ENCODE measurements at places on chromosomes 12 and 14.

DNA sequence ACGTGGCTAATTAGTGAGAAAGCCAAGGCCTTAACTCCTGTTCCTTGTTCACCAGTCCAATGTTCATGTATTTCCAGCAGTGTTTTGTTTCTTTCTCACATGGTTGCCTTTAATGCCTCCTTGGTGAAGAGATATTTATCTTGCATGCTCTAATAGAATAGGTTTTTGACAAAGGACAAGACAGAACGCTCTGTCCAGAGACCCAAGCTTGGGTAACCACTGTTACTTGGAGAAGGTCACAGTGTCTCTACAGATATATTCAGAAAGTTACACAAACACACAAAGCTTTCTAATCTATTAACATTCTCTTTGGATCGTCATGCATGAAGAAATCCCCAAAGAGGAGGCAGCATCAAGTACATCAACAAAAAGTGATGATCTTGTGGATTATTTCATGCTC lies 33.1 kb downstream of the RERG start:
- DNase-seq, result no peak

DNA sequence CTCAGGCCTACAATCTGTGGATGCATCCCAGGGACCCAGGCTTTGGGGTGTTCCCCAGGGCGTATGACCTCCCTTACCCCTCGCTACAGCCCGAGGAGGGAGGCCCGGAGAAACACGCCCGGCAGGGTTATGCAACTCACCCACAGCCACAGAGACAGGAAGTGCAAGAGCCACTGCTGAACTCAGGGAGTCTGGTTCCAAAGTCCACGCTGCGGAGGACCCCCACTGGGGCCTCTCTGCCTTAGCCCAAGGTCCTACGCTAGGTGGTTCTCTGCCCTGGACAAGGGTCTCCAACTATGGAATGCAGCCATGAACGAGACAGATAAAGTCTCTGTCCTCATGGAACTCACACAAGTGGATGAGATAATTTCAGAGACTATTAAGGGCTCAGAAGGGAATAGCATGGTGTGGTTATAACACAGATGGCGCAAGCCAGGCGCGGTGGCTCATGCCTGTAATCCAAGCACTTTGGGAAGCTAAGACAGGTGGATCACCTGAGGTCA lies 11.3 kb downstream of the SCARB1 start:
- no peak for DNase-seq

- no peak for DNase-seq
Measured at GRCh38 chr12:122732170-122732569, 1.5 kb upstream of the HCAR1 start.

DNA sequence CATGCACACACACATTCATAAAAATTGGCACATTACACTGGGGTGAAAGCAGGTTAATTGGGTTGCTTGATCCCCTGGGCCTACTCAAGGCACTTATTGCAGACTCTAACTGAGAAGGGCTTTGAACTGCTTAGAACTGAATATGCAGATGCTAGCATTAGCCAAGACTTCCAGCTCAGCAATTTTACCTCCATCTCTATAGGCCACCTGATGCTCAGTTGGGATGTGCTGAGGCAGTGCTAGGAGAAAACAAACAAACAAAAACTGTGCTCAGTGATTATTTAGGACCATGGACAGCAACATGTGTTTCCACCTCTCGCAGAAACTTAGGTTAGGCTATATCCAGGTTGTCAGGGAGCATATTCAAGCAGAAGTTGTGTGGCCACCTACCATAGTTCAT lies 124.8 kb upstream of the WSCD2 start:
- no peak for DNase-seq

- DNase-seq, result no peak
Measured at GRCh38 chr14:104356738-104357688, 218.6 kb downstream of the KIF26A start.

- DNase-seq, result no peak
Measured at GRCh38 chr12:75660107-75660530, 148.7 kb upstream of the KRR1 start.

- no peak for DNase-seq
Measured at GRCh38 chr14:29925736-29926135, 1.9 kb downstream of the PRKD1 start.

DNA sequence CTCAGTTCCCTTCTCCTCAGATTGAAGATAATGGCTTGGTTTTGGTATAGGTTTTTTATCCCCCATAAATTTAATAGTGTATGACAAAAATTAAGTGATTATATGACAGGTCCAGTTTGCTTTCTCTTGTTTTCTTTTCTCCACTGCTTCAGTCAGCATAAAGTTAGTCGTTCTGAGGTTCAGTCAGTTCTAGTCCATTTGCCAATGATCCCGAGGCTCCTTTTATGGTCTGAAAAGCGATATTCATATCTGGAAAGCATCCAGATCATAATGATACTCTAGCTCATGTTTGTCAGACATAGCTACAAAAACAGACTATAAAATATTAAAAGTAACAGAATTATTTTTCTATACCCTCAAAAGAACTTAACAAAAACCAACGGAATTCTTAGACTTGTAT lies 67.1 kb upstream of the SLC38A4 start:
- DNase-seq, result no peak

DNA sequence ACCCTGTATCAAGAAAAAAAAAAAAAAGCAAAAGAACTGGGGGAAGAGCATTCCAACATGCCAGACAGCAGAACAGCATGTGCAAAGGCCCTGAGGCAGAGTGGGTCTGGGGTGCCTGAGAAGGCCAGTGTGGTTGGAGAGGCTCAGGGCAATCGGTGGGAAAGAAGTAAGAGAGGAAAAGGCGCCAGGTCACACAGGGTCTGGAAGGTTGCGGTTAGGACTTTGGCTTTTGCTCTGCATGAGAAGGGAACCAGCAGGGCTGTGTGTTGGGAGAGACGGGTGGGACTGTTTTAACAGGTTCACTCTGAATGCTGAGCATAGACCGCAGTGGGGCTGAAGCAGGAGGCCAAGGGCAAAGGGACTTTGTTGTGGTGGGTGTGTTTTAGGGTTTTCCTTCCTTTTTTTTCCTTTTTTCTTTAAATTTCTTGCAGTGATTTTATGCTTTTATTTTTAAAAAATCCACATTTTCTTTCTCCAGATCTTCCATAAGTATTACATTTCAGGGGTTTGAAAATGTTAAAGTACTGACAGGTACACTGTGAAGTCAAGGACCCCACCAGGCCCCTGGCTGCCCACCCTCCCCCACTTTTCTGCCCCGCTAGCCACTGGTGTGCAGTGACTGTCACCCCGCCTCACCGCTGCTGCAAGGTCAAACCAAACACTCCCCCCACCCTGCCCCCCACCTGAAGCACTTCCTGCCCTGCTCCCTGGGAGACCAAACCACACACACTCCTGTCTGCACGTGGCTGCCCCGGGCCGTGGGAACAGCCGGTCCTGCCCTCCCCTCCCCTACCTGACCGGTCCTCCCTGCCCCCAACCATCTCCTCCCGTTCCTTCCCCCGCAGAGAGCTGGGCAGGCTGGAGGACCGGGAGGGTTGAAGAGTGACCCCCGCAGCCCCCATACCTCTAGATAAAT lies 30.0 kb downstream of the DTX1 start:
- no peak for DNase-seq

DNA sequence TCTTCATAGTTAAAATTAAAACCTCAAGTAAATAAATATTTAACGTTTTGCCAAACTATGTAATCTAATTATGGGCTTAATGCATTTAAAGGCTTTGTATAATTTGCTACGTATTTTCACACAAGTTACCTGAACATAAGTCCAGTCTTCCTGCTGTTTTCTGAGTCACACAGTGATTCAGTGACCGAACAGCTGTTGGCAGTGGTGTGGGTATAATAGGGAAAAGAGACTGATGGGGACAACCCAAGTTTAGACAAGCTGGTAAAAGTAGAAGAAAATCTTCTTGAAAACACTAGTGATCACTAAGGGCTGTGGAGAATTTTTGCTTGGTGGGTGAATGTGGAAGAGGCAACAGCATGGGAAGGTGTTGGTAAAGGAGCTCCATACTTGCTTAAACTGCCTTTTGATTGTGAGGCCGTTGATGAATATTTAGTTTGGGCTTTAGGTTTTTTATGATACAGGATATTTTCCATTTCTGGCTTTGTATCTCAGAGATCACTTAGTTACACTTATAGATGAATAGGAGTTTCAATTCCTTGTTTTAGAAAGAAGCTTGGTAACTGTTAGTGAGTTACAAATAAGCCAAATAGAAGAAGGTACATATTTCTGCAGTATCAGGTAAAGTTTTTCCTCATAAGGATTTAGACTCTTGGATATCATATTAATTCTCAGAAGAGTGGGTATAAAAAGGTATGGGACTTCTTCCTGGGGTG lies 23.9 kb downstream of the LRRK2 start:
- DNase-seq, result no peak

GRCh38 chr12:104281636-104282035 lies 21.9 kb upstream of the EID3 start:
- no peak for DNase-seq

- DNase-seq, result peak; percentile 95
Measured at GRCh38 chr12:52191841-52192791, at the start of gene KRT80. TSS of gene KRT80 (minus strand) at chr12:52192014. CDS start at chr12:52191902, 112 bp downstream.

- DNase-seq, result no peak
Measured at GRCh38 chr14:50121486-50121885, 5.1 kb upstream of the VCPKMT start.

- no peak for DNase-seq
Measured at GRCh38 chr12:90013409-90013808, 304.8 kb upstream of the ATP2B1 start.

GRCh38 chr12:110102255-110102654 lies 21.9 kb upstream of the IFT81 start:
- no peak for DNase-seq

DNA sequence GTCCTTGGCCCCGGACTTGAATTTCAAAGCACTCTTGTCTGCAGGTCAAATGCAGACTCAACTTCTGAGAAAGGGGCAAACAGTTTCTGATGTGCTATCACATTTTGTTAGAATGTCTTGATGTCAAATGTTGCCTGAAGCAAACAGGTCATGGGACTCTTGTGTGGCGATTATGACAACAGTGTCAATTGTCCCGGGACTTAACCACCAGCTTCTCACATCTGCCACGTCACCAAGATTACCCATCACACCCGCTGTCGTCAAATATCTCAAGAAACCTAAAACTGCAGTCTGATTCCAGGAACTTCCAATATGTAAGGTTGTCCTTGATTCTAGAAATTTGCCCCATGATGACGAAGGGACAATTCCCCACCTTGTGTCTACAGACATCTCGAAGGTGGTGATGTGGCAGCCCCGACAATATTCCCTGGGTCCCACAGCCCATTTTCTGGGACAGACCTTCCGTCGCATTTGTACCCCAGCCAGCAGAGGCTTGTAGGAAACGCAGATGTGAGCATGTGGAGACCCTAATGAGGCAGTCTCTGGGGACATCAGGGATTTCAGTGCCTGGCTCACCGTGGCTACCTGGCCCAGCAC lies 21.3 kb downstream of the LRTM2 start:
- DNase-seq, result no peak

DNA sequence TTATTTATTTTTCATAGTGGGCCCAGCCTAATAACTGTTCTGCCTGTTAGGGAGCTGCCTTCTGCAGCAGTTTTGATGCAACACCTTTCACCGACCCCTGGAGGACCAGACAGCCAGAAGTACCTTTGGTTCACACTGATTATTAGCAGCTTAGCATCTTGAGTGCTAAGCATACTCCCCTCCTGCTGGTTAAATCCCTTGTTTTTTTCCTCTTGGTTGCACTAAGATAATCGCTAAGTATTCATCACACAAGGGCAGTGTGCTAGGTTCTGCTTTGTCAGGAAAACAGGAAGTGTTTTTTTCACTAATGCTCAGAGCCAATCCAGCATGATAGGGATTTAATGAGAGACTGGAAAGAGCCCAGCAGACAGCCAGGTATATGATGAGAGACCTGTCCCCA lies 437.0 kb downstream of the FUT8 start:
- DNase-seq, result no peak

DNA sequence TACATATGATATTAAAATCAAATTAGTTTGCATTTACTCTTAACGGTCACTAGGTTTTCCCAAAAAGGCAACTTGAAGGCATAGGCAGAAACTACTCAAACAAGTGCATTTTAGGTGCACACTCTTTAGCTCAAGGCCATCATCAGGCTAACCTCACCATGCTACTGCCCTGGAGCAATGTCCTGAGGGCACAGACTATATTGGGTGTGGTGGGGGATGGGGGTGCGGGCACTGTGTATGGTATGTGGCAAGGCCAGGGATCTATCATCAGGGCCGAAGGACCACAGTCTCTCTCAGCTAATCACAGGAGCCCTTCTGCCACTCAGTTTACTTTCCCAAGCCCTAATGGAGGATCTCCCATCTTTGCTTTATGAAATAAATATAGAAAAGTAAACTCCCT lies 51.9 kb downstream of the SH2B3 start:
- no peak for DNase-seq

GRCh38 chr12:106886932-106887331 lies 68.8 kb upstream of the TMEM263 start:
- no peak for DNase-seq

DNA sequence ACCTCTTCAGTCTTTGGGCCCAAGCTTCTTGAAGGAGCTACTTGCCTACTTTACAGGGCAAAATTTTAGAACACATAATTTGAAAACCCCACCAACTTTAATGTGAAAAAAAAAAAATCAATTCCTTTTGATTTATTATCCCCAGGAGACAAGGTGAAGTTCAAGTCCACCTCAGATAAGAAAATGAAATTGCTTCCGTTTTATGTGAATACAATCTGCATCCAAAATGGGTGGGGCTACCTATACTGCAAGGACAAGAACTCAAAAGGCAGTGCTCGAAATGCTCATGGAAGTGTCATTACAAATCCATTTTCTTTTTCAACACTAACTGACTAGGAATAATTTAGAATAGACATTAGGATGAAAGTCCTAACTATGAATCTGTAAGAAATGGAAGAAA lies 45.7 kb downstream of the SSPN start:
- DNase-seq, result no peak

DNA sequence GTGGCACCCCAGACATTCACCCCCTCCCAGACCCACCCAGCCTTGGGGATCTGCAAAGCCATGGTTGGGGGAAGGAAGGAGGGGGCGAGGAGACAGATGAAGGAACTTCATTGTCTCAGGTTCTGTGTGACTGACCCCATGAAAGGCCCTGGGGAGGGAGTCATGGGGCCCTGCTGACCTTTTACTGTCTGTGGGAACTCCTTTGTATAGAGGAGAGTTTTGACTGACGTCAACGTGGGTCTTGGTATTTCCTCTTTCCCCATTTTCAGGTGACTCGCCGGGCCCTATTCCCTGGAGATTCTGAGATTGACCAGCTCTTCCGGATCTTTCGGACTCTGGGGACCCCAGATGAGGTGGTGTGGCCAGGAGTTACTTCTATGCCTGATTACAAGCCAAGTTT lies 3.1 kb upstream of the RAB5B start:
- no peak for DNase-seq

- no peak for DNase-seq
Measured at GRCh38 chr12:43282106-43282505, 269.9 kb downstream of the ADAMTS20 start.

Measured in GM04504 (cell line).